ENCODE measurements at places on chromosomes 1 and 21. TPM values are rescaled to one million over a fixed set of nuclear protein-coding genes. Genes with fewer than 3 reads are reported as not detected.

HES3 gene
- not detected for total RNA-seq

SPATA46 gene
- not detected for total RNA-seq

PAQR6 gene
- total RNA-seq = 7.0 TPM

ADORA1 gene
- not detected for total RNA-seq

INTS11 gene
- 158 TPM for total RNA-seq

KLHDC7A gene
- total RNA-seq = not detected

VANGL2 gene
- 0.34 TPM for total RNA-seq

LCE2A gene
- total RNA-seq = not detected

UMODL1 gene
- 0.30 TPM for total RNA-seq

COL6A1 gene
- total RNA-seq = 3.8 TPM

LPGAT1 gene
- total RNA-seq = 45.5 TPM

OR6K3 gene
- not detected for total RNA-seq

CRB1 gene
- 0.09 TPM for total RNA-seq

CLIC6 gene
- total RNA-seq = 0.42 TPM

NBL1 gene
- 36.0 TPM for total RNA-seq

Measured in activated naive CD8-positive, alpha-beta T cell treated with anti-CD3 and anti-CD28 coated beads, Interleukin-2, amount 10 ng/mL, durations not matched to agents 7 days and 5 days (primary cell).